AG09319 (cell line): ENCODE measurements at places on chromosomes 12 and 14.

DNA sequence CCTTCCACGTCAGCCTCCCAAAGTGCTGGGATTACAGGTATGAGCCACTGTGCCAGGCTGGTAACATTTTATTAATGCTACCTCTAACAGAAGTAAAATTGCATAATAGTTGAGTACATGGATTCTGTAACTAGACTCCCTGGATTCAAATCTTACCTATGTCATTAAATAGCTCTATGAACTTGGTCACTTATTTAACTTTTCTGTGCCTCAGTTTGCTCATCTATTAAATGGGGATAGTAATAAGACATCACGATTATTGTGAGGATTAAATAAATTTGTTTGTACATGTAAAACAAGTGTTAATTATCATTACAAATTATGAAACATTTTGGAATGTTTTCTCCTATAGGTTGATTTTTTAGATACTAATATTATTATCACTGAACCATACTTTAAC lies 6.7 kb downstream of the ACTR6 start:
- no peak for DNase-seq

DNA sequence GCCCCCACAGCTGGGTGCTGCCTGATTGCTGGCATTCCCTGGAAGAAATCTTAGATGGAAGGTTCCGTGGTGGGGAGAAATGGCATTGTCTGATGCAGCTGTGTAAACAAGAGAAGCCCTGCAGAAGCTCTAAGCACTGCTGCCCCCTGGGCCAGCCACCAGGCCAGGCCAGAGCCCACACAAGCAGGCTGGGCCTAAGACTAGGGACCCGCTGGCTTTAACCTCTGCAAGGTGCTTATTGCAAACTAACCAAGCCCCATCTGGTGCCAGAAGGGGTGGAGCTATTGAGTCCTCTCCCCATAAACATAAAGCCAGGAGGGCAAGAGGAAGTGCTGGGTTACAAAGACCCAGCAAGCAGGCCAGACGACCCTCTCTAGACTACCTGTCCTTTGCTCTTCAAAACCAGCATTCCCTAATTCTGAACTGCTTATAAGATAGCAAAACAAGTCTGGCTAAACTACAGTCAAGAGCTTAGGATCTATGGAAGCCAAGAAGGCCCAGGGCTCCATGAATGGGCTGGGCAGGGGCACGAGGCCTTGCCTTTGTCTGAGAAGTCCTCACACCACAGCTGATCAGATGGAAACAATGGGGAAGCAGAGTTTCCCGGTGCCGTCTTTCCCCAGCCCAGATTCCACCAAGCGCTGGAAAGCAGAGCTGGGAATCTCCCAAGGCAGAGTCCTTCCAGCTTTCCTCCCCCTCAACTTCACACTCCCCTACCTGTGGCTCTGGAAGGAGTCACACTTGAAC lies 28.8 kb downstream of the P2RX4 start:
- no peak for DNase-seq

DNA sequence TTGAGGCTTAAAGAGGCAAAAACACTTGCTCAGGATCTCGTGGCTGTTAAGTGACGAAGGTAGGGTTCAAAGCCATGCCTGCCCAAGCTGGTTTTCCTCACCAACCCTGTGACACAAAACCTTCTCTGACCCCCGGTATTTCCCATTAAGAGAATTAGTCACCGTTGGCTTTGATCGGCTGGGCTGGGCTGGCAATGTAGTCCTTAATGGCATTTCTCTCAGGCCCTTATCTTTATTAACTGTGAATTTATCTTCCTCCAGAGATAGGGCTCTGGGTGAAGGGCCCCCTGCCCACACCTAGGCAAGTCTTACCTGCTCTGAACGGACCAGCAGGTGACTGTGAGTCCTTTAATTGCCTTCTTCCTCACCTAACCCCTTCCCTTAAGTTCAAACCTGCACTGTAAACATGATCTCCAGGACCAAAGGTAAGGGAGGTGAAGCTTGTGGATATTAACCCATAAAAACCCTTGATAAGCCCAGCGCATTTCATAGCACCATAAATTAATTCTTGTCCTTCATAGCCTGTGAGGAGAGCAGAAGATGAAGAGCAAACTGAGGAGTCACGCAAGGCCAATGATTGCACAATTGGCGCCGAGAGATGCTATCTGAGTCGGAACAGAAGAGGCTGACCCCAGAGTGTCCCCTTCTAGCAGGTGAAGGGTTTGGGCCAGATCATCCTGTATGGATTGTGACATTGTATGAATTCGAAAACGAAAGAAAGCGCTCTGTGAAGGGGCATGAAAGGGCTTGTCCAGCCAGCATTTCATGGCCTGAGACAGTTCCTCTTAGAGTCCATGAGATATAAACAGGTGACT lies 790.8 kb upstream of the TBX3 start:
- DNase-seq, result no peak

DNA sequence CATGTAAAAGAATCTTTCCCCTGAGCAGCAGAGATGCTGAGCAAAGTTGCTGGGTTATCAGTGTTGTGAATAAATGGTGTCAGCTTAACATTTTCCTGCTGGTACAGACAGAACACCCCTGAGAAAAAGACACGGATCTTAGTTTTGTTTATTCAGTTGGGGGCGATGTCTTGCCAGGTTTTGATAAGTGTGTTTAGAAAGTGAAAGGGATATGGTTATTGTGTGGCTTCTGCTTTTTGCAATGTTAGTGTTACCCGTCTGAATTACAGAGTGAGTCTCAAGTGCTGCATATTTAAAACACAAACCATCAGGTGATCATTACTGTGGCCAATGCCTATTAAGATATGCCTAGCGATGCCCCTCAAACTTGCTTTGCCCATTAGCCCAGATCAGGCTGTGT lies 864.6 kb upstream of the SEL1L start:
- DNase-seq, result no peak

GRCh38 chr14:89025561-89026236 lies 201.2 kb downstream of the TTC8 start:
- DNase-seq, result peak; percentile 93

GRCh38 chr14:61296151-61296550 lies 15.0 kb upstream of the TMEM30B start:
- DNase-seq, result no peak

DNA sequence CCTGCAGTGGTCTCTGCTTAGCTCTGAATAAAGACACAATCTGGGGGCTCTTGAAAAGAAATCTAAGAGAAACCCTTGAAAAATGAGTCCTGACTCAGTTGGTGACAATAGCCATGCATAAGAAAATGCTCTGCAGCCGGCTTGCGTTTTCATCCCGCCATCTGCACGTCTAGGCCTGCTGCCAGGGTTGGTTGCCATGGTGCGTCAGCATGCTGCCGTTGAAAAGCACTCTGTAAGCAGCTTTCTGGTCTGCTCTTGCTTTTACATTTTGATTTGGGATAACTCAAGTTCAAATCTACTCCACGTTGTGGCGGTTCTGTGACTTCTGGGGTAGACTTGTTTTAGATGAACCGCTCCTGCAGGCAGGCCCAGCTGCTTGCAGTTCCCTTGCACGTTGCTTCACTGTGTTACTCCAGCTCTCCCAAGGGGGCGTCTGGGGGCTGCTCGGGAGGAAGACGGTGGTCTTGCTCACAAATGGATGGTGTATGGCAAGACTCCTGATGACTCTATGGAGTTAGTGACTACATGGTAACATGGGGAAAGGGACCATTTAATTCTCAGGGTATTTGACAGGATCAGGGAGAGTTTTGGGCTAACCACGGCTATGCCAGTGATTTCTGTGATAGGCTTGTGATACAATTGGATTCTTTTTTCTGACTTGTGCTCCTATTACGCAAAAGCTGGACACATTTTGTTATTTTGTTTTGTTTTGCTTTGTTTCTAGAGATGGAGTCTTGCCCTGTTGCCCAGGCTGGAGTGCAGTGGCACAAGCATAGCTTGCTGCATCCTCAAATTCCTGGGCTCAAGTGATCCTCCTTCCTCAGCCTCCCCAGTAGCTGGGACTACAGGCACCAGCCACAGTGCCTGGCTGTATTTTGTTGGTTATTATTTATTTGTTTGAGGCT lies 15.8 kb downstream of the WNT5B start:
- DNase-seq, result peak; percentile 51

- DNase-seq, result no peak
Observed at GRCh38 chr14:34407951-34408350, 54.1 kb downstream of the SPTSSA start.

- no peak for DNase-seq
Observed at GRCh38 chr12:92509156-92509738, 193.5 kb upstream of the PLEKHG7 start.

DNA sequence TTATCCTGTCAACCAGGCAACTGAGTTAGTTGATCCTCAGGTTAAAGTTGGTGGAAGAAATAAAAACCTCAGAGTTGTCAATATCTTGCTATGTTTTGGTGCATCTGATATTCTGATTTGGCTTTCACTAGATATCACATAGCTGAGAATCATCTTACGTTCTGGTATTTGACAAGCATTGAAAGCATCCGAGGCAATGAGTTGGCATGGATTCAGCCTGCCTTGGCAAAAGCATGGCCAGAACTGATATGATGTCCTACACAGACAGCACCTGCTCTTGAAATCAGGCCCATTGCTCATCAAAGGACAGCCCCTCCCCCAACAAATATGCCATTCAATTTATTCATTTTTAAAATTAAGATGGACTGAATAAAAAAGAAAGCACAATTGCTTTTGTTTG lies 320.7 kb upstream of the ATP2B1 start:
- no peak for DNase-seq

DNA sequence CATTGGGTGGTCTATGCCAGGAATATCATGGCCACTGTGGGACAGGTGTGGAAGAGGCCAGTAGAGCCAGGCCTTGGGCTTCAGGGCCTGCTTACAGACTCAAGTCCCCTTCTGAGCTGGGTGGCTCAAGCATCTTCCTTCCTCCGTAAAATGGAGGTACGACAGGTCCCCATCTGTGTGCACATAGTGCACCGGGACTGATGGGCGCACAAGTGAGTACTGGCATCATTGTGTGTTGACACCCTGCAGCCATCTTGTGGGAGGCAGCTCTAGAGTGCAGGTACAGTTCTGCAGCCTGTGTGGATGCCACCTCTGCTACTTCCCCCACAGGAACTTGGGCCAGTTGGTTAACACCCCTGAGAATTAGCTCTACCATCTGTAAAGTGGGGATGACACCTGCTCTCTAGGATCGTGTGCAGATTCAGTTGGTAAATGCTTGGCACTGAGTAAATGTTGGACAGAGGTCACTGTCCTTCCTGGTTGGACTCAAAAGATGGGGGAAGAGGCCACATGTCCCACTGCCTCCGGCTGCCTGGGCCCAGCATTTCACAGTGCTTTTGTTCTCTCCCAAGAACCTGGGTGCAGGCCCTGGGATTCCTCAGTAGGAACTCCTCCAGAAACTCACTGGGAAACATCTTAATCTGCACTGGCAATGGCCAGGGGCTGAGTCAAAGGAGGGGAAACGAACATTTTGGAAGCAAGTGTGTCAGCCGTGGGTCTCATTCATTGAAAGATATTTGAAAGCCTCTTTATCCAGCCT lies 70.6 kb downstream of the C14orf132 start:
- DNase-seq, result no peak

GRCh38 chr12:79844693-79845092 lies 90.2 kb downstream of the PPP1R12A start:
- peak; percentile 25 for DNase-seq

DNA sequence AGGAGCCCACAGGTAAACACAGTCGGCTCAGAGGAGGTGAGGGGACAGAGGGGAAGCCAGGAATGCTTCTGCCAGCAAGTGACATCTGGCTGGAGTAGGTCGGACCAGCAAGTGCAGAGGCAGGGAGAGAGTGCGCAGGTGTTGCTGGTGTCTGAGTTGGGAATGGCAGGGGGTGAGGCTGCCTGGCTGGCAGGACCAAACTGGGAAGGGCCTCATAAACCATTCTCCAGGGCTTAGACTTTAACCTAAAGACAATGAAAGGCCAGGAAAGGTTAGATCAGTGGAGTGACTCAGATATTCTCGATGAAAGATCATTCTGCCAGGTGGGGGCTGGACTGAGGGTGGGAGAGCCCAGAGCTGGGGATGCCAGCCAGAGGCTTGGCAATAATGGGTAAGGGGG lies 66.4 kb downstream of the ITPK1 start:
- no peak for DNase-seq

DNA sequence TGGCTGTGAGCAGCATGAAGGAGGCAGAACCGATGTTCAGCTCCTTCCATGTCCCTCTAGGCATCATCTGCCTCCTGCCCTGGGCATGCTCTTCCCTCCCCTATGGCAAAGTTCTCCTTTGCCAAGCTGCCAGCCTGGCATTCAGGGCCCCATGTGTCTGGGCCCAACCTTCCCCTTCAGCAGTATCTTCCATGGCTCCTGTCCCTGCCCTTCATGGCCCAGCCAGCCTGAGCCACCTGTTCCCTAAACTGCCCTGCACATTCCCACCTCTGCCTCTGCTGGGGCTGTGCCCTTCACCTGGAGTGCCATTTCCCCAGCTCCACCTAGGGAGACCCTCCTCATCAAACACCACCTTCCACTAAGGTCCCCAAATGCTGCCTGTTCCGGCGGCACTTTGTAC lies 74.0 kb upstream of the TCL1A start:
- DNase-seq, result no peak

GRCh38 chr14:34213332-34213731 lies 248.7 kb downstream of the SPTSSA start:
- no peak for DNase-seq

DNA sequence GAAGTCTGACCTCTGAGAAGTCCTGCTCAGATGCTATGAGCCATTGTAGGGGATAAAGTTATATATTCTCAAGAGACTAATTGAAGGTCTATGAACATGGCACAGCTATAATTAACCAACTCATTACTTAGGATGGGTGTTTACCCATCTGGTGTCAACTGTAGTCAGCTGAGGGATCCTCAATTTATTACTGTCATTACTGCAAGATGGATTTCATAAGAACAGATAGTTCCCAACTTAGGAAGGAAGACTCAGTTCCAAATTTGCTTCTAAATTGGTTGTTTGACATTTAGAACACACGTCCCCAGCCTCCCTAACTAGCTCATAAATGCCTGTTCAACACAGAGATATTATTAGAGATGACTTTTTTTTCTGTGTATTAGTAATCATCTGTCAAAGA lies 81.4 kb downstream of the FRMD6 start:
- DNase-seq, result no peak

- DNase-seq, result no peak
Observed at GRCh38 chr12:26372866-26373265, 177.5 kb downstream of the SSPN start.

DNA sequence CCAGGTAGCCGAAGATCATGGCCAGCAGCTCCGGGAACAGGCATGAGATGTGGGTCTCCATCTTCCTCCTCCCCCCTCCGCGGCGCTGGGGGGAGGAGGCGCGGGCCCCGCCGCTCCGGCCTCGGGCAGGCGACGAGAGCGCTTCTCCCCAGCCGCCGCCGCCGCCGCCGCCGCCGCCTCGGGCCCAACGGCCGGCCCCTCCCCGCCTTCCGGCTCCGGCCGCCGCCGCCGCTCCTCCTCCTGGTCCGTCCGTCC lies 448 bp downstream of the FBXL14 start:
- no peak for DNase-seq

DNA sequence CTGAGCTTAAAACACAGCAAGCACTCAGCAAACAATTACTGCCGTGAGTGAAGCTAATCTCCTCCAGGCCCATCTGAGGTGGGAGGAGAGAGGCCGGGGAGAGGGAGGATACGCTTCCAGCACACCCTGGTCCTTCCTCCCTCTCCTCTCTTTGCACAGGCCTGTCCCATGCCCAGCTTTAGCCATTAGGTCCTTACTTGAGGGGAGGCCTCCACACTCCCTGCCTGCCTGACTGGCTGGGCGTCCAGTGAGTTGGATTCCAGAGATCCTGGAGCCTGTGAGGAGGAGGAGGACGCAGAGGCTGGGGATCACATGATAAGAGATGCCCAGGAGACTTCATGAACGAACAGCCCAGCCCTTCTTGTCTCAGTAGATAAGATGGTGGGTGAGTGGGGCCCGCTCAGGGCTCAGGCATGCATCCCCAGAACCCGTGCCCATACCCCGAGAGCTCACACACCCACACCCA lies 65.1 kb upstream of the NCOR2 start:
- DNase-seq, result no peak

- no peak for DNase-seq
Observed at GRCh38 chr12:55728186-55728938, 447 bp downstream of the CD63 start.
